Stimulated activated CD4-positive, alpha-beta T cell treated with anti-CD3 and anti-CD28 coated beads, Interleukin-1b, Interleukin-23, amount 100 ng/mL, for 24 hours (primary cell): ENCODE measurements at places on chromosomes 1 and 21.

DNA sequence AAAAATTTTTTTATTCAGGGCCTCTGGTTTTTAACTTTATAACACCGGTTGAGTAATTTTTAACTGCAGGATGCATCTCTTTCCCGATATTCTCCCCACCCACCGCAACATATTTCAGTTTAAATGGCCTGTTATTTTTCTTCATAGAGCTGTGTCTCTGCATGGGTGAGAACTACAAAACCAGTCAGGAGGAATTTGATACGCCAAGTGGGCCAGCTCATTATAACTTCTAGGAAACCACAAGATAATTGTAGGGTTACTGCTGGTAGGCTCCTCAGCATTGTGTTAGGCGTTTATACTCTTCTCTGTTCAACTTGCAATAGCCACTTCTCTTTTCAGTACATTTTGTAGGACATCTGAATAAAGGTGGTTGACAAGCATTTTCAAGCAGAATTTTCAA lies 169.7 kb downstream of the PBX1 start:
- DNase-seq, result no peak

GRCh38 chr1:223700942-223701637 lies 11.2 kb upstream of the CAPN2 start:
- DNase-seq, result no peak

- DNase-seq, result no peak
Observed at GRCh38 chr1:57633056-57633455, 209.2 kb upstream of the DAB1 start.

DNA sequence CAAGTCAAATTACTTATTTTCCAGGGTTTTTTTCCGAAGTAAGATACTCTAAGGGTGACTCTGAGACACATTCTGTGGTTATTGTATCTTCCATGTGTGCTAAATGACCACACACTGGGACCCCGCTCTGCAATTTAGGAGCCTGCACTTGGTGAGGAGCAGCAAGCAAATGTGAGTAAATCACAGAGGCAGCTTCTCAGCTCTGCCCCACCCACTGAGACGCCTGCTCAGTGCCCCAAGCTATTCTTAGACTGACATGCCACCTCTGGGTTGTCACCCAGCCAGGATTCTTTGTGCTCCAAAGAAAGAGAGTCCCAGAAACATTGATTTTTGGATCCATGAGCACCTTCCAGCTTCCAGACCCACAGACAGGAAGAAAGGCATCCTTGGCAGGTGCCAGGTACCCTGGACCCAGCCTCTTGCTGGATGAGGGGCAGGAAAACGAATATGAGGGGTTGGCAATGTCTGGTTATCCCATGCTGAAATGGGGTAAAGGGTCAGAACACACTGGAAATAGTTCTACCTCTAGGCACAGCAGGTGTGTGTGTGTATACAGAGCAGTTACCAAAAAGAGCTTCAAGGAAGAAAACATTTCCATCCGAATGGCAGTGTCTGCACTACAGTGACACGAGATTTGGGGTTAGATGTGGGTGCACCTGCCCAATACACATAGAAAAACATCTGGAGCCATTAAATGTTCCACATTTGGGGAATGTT lies 41.2 kb downstream of the TNR start:
- DNase-seq, result no peak

GRCh38 chr1:147824798-147825197 lies 64.4 kb upstream of the GJA5 start:
- DNase-seq, result no peak

DNA sequence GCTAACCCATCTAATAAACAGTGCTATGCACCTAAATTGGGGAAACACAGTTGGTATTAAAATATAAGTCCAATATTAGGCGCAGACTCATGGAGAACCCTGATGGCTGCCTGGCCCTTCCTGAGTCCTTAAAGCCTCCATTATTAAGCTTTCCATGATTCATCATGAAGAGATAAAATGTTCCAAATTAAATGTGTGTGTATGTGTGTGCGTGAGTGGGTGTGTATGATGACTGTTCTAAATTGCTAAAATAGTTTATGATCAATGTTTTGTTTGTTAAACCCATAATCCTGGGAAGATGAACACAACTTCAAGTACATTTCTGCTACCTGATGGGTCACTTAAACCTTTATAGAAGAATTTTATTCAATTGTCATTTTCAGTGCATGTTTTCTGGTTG lies 6.3 kb upstream of the RBBP5 start:
- DNase-seq, result no peak

- DNase-seq, result no peak
Observed at GRCh38 chr1:31377364-31377863, 4.5 kb upstream of the FABP3 start.

DNA sequence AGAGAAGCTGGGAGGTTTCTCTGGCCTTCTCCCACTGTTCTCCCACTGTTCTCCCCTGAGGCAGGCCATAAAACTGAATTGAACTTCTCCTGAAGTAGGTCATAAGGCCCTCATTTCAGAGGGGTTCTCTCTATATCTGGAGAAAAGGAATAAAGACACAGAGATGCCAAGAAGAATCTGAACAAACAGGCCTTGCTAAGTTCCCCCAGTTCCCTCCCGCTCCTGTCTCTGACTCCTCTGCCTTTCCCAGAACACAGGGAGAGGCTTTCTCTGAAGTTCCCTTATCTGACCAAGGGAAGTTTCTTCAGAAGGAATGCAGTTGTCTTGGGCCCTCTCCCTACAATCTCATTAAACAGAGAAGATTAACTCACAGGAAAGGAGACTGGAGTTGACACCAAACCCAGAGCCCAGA lies 83.4 kb downstream of the SLC16A1 start:
- no peak for DNase-seq

GRCh38 chr1:217542837-217543236 lies 88.1 kb downstream of the GPATCH2 start:
- no peak for DNase-seq

DNA sequence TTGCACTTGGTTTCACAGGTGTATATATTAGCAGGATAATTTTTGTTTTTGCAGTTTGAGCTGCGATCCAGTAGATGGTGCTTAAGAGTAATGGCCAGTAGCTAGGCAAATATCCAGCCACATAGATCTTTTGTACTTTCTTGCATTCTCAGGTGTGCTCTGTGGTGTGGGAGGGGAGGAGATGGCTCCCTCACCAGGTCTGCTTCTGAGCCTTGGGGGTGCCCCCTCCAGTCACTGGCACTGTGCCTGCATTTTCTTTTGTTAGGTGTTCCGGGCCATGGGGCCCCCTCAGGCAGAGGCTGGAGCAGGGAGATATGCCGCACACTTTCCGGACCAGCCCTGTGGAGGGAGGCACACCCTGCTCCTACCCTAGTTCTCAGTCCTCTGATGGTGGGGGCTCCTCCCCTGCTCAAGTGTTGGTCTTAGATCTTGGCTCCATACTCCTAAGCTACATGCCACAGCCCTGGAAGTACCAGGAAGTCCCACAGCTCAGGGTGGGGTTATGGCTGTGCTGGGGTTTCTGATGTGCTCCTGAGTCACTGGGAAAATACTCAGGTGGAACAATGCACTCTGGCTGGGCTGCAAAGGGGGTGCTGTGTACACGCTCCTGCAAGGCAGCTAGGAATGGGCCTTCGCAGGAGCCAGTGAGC lies 197.6 kb upstream of the DMRTA2 start:
- no peak for DNase-seq

GRCh38 chr1:164417016-164417704 lies 141.8 kb upstream of the PBX1 start:
- DNase-seq, result no peak

DNA sequence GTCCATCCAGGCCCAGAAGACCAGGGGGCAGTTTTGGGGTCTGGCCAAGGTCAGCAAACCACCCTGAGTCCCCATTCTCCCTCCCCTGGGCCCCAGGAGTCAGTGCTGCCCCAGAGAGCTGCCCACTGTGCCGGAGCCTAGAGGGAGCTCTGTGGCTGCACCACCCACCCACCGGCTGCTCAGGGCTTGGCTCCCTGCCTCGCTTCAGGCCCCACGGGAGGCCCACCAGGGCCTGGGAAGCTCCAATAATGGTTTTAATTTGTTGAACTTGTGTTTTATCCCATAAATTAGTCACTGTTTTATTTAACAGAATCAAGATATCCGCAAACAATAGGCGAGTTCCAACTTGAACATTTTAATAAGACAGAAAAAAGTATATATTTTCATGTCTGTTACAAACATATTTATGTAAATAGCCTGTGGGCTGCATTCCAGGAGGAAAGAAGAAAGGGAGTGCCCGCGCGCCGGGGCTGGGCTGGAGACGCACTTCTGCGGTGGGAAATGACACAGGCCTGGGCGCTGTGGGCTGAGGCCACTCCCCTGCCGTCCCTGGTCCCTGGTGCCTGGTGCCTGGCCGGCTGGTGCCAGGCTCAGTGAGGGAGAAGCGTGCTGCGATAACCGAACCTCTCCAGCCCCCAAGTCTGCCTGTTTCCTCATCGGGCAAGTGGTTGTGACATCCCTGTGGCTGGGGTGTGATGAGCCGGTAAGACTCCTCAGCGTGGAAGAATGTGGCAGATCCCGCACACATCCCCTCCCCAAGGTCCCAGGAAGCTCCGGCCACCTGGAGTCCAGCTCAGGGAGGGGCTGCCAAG lies 160.5 kb downstream of the PEX14 start:
- DNase-seq, result no peak

DNA sequence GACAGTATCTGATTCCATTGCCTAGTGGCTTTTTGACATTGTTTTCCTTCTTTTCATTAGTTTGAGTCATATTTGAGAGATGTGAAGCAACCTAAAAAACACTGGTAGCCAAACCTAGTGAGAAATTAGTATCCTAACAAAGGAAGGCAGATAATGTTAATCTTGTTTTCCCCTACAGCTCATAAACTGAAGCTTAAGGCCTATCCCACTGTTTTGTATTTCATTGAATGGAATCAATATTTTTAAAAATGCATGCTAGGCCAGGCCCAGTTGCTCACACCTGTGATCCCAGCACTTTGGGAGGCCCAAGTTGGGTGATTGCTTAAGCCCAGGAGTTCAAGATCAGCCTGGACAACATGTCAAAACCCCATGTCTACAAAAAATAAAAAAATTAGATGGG lies 1.2 kb downstream of the CR1L start:
- DNase-seq, result no peak

DNA sequence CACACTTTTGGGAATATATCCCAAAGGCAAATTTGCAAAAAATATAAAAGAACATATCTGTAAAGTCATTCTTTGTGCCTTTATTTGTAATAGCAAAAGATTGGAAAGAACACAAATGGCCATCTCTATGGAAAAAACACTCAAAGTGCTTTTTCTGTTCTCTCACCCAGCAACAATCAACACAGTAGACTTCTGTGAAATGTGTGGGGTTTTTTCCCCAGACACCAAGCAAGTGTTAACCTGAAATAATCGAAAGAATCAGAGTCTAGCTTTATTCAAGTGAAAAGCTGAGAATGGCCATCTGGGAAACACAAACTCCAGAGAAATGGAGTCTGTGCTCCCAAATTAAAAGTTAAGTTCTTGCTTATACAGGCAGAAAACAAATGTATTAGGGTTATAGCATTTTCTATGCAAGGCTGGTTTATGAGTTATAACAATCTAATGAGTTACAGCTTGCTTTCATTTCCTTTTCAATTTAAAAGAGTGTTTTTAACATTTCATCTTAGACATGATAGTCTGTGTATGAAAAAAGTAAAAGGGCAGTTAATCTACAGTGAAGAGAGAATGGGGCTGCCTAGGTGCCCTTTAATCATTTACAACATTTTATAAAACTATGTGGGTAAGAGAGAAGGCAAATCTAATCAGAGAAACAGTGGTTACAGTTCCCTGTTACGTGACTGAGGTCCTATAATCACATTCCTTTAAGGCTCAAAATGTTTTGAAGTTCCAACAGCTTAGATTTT lies 46.6 kb downstream of the SLC30A7 start:
- no peak for DNase-seq

- no peak for DNase-seq
Observed at GRCh38 chr1:152089014-152089674, at the start of gene TCHHL1. Gene TCHHL1 (minus strand): TSS chr1:152089064. CDS start chr1:152088143, 921 bp downstream.

DNA sequence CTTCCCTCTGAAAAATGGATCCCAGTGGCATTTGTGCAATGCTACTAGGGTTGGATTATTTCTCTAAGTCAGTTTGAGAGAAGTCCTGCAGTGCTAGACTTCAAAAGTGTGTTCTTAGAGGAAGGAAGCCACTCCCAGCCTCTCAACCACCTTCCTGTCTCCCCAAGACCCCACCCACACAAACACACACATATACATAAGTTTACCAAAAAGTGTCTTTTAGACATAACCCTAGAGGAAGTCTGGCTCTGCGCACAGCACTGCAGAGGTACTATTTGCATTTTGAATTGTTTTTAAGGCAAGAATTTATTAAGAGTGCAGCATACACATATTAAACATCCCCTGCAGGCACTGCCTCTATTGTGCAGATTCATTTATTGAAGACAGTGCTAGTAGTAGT lies 127.3 kb downstream of the HHIPL2 start:
- DNase-seq, result no peak

- no peak for DNase-seq
Observed at GRCh38 chr1:111618961-111619634, 491 bp upstream of the RAP1A start.

DNA sequence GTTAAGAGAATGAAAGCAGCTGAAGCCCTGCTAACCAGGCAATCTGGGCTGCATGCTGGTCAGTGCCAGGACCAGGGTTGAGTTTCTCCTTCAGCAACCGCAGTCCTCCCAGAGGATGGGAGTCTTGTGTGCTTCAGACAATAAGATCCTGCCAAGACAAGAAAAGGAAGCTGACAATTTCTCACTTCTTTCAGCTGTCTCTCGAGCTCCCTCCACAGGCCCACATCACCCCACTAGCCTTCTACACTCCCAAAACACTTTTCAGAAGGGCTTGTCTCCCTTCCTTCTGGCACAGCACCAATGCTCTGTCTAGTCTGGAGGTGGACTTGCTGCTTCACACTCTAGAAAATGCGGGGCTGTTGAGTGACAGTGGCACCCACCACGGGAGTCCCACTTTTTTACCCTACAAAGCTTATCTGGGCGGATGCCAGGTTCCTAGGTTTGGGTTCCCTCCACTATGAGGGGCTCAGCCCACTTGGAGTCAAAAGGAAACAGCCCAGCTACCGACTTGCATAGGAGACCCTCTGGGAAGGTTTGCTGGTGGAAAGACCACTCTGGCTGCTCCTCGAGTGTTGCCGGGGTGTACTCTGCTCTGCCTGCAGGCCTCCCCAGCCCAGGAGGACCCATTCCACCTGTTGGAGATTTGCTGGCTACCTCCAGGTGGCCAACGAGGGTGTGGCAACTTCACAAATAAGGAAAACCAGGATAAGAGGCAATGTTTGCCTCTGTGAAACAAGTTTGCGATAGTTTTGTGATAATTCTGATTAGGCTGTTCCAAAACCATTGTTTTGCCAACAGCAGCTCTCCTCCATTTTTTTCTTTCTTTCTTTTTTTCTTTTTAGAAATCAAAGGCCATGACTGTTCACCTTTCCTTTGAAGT lies 68.9 kb downstream of the TENT5C start:
- DNase-seq, result no peak

GRCh38 chr1:103576065-103576464 lies 4.7 kb downstream of the AMY2B start:
- DNase-seq, result no peak
